ENCODE measurements at places on chromosomes 11 and 22. TPM values are rescaled to one million over a fixed set of nuclear protein-coding genes. Genes with fewer than 3 reads are reported as not detected.

The SSTR3 gene
- total RNA-seq = not detected

The FAM227A gene
- total RNA-seq = 0.26 TPM

The NRXN2 gene
- total RNA-seq = not detected

The POU2AF1 gene
- total RNA-seq = not detected

The CNGA4 gene
- total RNA-seq = not detected

The RAB3IL1 gene
- 1.1 TPM for total RNA-seq

The TPBGL gene
- not detected for total RNA-seq

The KRTAP5-10 gene
- not detected for total RNA-seq

The LARGE2 gene
- 2.9 TPM for total RNA-seq

The SLC25A18 gene
- total RNA-seq = not detected

The EIF4G2 gene
- total RNA-seq = 624 TPM

The NXPE1 gene
- not detected for total RNA-seq

The DEFB131B gene
- total RNA-seq = not detected

- no peak for DNase-seq
Observed at GRCh38 chr22:26888887-26889286, 231.5 kb downstream of the MIAT start.

DNA sequence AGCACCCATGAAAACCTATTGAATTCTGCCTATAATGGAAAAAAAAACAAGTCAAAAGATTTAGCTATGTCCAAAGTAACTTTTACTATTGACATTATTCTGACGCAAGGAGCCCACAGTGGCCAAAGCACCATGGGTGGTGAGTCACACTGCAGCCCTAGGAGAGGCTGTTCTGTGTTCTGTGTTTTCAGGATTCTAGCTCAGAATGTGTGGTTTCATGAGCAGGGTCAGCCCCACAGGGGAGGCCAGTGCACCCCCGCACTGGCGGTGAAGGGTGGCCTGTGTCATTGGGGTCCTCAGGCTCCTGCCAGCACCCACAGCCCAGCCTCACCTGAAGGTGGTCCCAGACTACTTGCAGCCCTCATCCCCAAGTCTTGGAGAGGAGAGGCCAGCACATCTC is 112.2 kb downstream of the BRD1 start:
- DNase-seq = no peak

- no peak for DNase-seq
Observed at GRCh38 chr22:20904980-20905355, 12.2 kb upstream of the CRKL start.

GRCh38 chr22:25837288-25837900 is 95.4 kb downstream of the MYO18B start:
- no peak for DNase-seq

DNA sequence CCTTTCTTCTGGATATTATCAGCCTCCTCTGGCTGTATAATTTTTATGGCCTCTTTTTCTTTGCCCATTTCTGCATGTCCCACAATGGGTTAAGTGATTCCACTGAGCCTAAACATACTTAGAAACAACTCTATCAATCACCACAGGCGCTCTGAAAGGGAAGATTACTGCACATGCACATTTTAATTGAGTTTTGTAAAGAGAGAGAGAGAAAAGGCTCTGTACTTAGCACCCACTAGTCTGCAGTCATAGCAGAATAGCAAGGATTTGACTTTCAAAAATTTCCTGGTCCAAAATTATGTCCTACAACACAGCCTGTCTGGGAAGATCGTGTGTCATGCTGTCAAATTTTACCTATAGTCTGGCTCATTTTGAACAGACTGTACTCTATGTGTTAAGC is 758.5 kb downstream of the OPCML start:
- no peak for DNase-seq

DNA sequence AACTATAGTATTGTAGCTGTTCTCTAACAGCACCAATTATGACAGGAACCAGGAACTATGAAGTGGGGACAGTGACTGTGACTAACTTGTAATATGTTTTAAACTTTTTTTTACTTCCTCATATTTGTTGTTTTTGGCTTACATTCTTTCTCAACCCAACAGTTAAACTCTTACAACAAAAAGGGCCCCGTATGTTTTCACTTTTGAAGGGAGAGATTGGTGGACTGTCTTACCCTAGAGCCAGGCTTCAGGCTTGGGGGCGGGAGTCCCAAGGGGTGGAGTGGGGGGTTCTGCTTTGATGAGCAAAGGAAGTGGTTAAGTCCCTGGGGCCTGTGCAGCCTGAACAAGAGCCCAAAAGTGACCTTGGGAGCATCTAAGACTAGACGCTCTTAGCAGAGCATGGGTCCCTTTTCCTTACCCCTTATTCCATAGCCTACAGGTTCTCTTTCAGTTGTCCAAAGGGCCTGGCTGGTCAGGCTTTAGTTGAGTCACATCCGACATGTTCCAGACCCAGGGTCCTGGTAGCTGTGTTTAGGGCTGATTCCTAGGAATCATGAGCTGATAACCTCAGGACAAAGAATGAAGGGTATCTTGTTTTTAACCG is 38.8 kb downstream of the STIM1 start:
- DNase-seq = no peak

DNA sequence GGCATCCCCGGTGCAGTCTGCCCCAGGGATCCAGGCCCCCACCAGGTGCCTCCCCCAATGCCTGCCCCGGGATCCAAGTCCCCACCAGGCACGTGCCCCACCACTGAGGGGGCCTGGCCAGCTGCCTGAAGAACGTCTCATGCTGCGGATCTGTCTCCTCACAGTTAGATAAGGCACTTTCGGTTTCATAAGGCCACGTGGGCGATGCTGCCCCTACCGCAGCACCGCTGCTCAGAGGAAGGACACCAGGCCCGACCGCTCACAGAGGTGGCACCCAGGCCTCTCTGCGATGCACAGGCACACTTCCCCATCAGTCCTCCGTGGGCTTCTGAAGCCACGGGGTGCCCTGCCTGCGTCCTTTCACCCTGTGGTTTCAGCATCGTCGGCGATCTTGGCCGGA is 68.1 kb upstream of the BID start:
- no peak for DNase-seq

DNA sequence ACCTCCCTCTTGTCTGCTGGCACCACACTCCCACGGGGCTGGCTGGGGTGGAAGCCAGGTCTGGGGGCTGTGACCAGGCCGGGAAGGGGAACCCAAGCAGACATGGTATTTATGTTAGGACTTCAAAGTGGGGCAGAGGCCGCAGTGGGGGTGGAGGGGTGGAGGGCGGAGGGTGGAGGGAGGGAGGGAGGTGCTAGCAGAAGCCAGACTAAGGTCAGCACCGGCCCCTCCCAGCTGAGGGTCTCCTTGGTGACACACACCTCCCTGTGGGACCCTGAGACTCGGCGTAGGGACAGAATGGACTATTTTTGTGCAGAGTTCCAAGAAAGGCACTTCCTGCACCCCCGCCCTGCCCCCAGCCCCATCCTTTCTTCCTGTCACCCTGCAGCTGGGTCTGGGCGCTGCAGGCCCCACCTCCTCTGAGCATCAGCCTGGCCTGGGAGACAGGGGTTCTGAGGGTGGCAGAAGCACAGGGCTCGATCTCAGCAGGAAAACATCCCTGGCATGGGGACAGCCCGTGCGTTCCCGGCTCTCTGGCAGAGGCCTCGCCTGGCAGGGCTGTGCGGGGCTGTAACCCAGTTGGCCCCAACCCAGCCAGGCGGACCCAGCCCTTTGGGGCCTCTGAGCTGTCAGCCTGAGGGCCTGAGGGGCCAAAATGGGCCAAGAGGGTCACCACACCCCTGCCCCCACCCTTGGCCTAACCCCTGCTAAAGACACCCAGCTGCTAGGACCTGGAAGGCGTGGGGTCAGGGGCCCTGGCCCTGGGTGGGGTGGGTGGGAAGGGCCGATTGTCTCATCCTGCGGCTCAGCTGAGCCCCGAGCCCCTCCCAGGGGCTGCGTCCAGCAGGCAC is 9.6 kb upstream of the CD248 start:
- DNase-seq = no peak

DNA sequence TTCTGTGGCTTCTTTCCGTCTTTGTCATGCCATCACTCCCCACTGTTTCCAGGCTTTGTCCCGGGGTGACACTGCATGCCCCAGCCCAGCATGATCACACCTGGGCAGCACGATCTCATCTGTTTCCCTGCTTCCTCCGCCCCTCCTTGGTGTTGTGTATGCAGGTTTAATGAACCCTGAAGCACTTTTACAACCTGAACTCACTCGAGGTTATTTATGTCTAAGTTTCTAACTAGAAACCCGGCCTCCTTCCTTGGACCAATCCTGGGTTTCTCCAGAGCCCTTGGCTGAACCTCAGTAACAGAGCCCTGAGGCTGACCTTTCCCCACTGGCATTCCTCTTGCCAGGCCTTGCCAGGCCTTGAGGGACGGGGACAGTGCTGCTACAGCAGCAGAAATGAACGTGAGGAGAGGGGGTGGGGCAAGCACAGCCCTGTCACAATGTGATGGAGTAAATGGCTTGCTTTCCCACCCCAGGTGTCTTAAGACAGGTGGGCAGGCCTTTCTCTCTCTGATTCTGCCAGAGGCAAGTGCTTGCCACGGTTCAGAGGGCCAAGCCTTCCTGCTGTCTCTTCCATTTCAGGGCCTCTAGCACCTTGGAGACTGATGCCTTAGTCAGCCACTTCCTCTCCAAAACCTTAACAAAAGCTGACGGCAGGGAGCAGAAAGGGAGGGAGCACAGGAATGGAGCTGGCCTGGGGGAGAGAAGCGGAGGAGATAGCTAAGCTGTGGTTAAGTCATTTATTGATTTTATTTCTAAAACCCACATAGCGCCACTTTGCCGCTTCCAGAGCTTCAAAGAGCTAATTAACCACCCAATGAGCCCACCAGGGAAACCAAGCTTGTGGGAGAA is 3.1 kb upstream of the PYGM start:
- peak; percentile 74 for DNase-seq

DNA sequence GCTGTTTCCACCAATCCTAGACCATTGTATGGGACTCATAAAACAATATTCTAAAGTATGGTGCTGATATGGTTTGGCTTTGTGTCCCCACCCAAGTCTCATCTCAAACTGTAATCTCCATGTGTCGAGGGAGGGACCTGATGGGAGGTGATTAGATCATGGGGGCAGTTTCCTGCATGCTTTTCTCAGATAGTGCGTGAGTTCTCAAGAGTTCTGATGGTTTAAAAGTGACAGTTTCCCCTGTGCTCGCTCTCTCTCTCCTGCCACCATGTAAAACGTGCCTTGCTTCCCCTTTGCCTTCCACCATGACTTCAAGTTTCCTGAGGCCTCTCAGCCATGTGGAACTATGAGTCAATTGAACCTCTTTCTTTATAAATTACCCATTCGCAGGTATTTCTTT is 29.2 kb upstream of the FEZ1 start:
- DNase-seq = no peak

GRCh38 chr11:46457021-46457420 is 65.4 kb upstream of the CHRM4 start:
- no peak for DNase-seq

GRCh38 chr22:22789233-22789921 is 98.2 kb upstream of the IGLL5 start:
- no peak for DNase-seq

DNA sequence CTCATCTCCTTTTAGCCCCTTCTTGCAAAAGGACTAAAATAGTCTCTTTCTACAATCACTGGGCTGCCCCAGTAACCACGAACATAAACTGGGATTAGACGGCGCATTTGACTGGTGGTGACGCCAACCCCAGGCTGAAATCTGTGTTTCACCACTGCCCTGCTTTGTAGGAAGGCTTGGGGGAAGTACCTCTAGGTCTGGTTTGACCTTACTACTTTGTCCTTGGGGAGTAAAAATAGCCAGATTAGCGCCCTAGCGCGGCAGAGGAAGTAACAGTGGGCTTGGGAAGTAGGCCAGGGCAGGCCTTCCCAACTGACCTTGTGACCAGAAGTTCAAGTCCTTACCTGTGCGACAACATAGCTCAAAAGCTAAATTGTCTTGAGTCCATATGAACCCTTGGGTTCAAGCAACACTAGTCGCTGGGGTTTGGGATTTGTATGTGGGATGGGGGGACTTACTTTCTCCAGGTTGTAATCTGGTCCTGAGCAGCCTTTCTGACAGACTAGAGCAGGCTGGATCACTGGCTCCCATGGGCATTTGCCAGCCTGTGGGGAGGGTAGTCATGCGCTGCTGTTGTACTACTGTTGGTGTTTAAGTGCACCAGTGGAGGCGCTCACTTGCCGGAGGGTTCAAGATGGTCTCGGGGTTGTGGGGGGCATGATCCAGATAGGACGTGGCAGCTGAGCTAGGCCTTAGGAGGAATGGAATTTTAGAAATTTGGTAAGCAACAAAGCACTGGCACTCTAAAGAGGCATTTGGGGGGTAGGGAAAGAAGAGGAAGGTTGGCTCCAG is 953 bp upstream of the PACS1 start:
- DNase-seq = peak; percentile 46

GRCh38 chr11:85955531-85955930 is 100.3 kb downstream of the CCDC83 start:
- DNase-seq = no peak

DNA sequence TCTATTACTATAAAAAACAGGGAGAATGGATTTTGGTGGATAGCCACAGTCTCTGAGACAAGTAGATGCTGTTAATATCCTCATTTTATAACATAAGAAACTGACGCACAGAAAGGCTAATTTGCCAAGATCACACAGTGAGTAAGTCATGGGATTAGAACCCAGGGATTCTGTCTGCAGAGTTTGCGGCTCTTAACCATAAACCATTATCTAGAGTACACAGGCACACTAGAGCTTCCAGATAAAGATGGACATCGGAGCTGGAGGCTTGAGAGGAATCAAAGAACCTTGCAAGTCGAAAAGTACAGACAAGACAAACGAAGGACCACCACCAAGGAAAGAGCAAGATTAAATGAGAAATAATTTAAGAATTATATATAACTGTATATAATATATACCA is 11.3 kb downstream of the LGALS12 start:
- DNase-seq = no peak

All from bronchial epithelial cell (primary cell).